ENCODE measurements at places on chromosomes 6 and 20.
A peak's percentile ranks its signal among the peaks of the same experiment; 100 is the strongest.

GRCh38 chr6:18155864-18156421 is 721 bp downstream of the KDM1B start:
- DNase-seq: peak; percentile 34

- no peak for DNase-seq
Observed at GRCh38 chr20:14142964-14143627, 147.8 kb downstream of the MACROD2 start.

DNA sequence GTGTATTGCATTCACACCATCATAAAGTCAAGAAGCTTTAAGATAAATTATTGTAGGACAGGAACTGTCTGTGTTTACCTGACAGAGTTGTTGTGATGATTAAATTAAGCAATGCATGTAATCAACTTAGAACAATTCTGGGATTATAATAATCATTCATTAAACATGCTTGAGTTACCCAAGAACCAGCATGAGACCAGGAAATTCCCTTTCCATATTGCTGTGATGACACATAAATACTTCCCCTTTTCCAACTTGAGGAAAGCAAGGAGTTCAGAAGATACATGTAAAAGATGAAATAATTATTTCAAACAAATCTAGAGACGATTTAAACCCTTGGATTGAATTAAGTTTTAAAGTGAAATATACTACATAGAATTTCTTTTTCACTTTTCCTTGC is 404.4 kb downstream of the GJA1 start:
- no peak for DNase-seq

DNA sequence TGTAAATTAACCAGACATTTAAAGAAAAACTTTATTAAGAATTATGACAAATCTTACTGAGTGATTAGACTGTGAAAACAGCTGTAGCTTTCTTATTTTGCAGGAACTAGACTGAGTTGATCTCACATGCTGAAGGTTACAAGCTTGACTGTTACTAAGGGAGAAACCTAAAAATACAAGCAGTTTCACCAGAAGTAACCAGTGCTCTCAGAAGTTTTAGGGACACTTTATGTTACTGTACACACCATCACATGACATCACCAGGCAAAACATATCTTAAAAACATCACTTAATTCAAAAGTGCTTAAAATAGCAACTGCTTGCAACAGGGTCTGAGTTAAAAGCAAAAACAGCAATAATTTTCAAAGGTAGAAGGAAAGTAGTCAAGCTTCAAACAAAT is 5.4 kb downstream of the FBXO30 start:
- DNase-seq: no peak

DNA sequence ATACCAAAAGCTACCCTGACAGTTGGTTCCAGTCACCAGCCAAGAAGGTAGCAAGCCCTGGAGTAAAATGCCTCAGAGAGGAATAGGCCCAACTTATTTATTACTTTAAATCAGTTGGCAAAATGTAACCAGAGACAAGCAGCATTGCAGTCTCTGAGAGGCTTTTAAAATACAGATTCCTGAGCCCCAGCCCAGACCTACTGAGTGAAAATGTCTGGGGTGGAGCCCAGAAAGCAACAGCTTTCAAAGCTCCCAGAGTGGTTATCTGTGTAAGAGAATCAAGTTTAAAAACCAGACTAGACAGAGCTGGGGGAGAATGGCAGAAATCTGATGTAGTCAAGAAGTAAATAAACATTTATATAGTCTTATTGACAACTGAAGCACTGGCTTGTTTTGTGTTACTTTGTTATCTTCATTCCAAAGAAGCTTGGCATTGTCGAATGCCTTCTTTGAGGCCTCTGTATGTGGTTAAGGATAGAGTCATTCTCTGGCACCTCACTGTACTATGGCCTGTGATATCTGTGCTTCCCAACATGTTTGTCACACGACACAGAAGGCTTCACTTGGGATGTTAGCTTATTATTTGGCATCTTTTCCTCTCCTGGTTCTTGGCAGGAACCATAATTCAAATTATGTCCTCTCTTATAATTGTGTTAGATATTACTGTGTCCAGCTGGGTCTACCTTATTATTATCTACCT is 313.5 kb downstream of the SLC35F1 start:
- no peak for DNase-seq

GRCh38 chr6:158707120-158707820 is 57.4 kb downstream of the SYTL3 start:
- DNase-seq: no peak

- no peak for DNase-seq
Observed at GRCh38 chr6:159838020-159838744, 38.1 kb downstream of the PNLDC1 start.

- DNase-seq: no peak
Observed at GRCh38 chr6:31865205-31866118, 2.8 kb upstream of the NEU1 start.

DNA sequence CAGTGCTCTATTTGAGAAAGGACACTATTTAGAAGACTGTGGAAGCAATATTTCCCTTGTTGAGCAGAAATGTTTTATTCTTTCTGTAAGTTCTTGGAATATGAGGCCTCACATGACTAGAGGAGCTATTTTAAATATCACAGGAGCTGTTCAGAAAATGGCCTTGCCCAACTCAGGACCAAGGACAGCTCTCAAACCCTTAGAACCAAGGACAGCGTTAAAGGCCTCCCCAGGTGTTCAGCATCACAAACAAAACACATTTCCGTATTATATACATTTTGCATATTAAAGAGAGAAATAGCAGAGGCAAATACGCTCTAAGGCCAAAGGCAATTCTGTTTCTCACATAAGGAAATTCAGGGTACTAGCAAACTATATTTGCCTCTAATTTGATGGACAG is 631.4 kb downstream of the CDH26 start:
- DNase-seq: no peak

- no peak for DNase-seq
Observed at GRCh38 chr6:145074805-145075204, 660.5 kb downstream of the EPM2A start.

DNA sequence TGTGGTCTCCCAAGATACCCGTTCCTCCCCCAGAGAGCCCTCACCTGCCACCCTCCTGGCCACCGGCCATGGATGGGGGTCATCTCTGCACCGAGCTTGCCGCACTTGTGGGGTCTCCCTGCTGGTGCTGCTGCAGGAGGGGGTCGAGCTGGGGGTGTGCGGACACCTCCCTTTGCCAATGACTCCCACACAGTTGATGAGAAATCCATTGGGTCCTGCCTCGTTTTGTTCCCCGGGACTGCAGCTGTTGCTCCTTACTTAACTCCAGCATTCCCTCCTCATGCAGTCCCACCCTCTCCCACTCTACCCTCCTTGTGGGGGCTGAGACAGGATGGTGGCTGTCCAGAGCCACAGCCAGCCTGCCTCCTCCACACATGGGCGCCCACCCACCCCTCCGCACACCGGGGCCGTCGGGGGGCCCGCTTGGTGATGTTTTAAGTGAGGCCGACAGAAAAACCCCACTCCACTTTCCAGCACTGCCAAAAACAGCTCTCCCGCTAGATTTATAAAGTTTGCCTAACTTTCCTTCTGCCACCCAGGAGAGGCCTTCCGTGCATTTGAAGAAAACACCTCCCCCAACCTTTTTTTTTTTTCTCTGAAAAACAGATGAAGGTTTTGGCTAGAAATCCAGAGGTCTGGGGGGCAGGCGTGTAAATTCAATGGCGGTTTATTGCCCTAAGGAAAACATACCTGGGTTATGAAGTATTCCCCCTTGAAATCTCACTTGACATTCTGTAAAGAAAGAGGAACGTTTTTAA is 53.5 kb upstream of the APCDD1L start:
- no peak for DNase-seq

DNA sequence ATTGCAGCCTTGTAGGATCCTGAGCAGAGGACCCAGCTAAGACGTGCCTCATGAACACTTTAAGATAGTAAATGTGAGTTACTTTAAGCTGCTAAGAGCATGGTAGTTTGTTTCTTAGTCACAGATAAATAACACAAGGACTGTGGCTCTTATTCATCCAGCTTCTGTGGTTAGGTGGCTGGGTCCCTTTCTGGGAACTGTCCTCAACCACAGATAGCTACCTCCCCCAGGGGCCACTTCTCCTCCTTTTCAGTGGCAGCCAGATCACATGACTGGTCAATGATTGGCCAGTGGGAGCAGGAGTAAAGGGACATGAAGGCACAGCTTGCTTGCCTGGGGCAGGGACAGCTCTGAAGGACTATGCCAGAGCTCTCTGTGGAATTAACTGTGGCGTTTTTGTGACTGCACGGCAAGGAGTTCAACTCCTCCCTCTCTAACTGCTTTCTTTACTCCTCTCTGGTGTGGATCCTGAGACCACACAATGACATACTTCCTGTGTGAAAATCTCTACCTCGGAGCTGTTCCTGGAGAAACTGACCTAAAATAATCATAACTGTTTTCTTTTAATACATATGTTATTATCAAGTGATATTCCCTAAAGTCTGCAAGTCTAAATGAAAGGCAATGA is 76.5 kb downstream of the NRN1 start:
- no peak for DNase-seq

- no peak for DNase-seq
Observed at GRCh38 chr20:46148313-46149208, 30.4 kb downstream of the CD40 start.

GRCh38 chr20:7411075-7411474 is 529.2 kb downstream of the HAO1 start:
- no peak for DNase-seq

DNA sequence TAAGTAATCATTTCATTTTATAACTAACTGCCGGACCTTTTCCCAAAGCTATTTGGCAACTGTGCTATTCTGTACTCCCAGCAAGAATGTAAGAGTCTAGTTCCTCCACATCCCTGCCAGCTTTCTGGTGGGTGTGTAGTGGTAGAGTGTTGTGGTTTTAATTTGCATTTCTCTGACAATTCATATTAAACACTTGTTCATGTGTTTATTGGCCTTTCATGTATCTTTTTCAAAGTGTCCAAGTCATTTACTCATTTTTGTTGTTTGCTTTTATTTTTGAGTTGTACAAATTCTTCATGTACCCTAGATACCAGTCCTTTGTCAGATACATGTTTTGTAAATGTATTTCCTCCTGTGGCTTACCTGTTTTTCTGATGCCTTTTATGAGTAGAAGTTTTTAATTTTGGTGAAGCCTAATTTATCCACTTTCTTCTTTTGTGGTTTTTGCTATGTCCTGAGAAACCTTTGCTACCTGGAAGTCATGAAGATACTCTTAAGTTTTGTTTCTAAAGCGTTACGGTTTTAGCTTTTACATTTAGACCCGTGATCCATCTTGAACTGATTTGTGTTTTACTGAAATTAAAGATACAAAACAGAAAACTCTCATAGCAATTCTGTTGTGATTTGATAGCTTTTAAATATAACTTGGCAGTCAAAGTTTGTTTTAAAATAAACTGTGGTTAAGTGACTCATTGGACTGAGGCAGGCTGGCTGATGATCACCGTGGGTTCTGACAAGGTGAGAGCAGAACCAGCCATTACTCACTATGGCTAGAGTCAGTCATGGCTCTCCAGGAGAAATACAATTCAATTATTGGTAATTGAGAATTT is 8.0 kb downstream of the MYLIP start:
- peak; percentile 33 for DNase-seq

GRCh38 chr6:127538750-127539264 is 19.7 kb upstream of the MTCL3 start:
- no peak for DNase-seq

DNA sequence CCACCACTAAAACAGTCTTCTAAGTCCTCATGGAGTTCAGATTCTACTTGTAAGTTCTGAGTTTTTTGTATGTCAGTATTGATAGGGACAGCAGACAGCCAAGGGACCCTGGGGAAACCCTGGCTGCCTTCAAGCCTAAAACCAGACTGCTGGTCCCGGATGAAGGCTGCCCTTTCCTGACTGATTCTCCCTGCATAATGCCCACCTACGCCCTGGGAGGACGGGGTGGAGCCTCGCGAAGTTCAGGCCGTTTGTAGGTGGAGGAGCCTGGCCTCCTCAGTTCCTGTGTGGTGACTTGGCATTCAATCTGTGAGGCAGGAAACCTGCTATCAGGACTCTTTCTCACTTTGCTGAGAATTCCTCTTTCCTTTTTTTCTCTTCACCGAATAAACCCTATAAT is 120.3 kb upstream of the LGSN start:
- no peak for DNase-seq
